EH (cell line): ENCODE measurements at places on chromosomes 4 and X.

- DNase-seq = no peak
Observed at GRCh38 chr4:3017504-3017903, 54.1 kb downstream of the GRK4 start.

DNA sequence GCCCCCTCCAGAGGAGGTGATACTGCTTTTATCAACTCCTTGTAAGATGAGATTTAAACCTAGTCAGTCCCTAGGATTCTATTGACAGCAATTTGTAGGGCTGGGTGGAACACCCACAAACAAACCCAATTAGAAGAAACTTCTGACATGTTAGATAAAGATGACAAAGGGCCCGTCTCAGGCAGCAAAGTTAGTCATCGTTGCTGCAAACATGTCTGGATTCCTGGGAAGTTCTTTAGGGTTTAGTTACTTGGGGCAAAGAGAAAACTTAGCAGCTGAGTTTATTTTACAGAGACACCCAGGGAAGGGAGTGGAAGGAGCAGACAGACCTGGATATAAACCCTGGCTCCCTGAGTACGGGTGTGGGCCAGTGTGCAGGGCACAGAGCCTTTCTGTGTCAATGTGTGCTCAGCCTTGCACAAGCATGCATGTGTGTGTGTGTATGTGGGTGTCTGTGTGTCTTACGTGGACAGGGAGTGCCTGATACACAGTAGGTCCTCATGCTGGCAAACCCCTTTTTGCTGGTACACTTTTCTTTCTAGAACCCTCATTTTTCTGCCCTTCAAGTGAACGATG, 130.0 kb upstream of the STX18 start:
- DNase-seq = peak; percentile 66

DNA sequence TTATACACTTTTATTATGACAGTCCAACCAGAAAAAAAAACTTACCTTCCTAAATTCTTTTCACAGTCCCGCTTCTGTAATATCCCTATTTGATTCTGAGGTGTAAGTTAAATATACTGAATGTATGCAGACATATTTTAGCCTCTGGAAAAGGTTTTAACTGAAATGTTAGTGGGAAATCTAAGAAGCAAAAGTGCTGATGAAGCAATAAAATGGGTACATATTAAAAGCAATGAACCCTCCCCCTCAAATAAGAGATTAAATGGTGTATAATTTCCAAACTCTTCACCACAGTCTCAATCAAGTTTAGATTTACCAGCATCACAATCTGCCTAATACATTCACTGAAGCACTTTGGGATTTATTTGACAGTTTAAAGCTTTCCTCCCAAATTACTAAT, 688.3 kb upstream of the DIAPH2 start:
- DNase-seq = no peak

DNA sequence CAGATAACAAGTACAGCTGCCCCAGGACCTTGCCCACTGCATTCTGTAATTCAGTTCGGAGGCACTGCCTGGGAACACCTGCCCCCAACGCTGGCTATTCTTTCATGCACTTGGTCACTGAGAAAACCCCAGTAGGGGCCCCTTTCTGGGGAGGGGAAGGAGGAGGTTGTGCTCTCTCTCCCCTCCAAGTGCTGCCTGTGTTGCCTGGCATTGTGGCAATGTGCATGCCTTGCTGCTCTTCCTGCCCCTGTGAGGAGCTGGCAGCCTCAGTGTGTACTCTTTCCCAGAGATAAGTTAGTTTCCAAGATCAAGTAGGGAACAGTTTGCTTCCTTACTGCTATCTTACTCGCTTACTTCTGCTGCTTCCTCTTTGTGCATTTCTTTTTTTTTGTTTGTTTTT, 90.8 kb downstream of the AASDH start:
- no peak for DNase-seq

- peak; percentile 63 for DNase-seq
Observed at GRCh38 chrX:71532078-71532752, 689 bp upstream of the OGT start.

DNA sequence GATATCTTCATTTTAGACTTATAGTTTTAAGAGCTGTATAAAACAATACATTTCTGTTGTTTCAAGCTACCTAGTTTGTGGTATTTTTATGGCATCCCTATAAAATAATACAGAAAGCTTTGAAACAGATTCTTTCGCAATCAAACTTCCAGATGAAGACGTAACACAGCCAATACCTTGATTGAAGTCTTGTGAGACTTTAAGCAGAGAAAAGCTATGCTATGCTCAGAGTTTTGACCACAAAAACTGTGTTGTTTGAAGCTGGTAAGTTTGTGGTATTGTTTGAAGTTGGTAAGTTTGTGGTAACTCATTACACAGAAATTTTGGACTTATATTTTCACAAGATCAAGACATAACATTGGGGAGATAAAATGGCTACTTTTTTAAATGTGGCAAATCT, 201.8 kb upstream of the UGT8 start:
- DNase-seq = no peak

- no peak for DNase-seq
Observed at GRCh38 chr4:53018471-53018870, 156.4 kb downstream of the RASL11B start.

GRCh38 chr4:187814737-187815465, 180.7 kb upstream of the ZFP42 start:
- DNase-seq = no peak

GRCh38 chr4:97317671-97318070, 825.6 kb downstream of the STPG2 start:
- DNase-seq = no peak

DNA sequence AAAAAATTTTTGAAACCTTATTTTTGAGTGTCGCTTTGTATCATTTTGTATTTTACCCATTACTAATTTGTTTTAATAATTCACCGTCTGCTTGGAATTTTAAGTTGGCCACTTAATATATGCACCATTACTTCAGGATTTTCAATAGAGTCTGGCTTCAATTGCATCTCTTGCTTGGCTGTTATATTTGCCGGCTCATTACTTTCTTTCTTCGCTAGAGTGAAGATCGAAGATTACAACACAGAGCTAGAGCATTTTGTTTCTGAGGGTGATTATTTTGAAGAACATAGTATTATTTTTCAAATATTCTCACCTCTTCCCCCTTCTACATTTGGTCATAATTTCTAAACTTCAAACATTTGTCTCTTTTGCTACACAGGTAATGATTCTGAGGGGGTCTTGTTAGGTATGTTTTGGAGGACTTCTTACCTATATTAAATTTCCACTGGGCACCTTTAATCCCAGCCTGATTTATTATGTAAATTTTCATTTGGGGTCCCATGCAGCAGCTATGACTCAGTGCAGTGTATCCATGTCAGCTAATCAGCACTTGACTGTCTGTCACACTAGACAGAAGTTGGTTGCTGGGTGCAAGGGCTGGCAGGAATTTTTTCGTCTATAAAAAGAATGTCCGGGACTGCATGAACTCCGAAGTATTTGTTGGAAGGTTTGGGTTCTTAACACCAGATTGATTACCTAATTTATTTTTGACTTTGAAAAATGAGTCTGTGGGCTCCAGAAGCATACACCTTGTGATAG, 18.6 kb downstream of the TBC1D1 start:
- DNase-seq = no peak

DNA sequence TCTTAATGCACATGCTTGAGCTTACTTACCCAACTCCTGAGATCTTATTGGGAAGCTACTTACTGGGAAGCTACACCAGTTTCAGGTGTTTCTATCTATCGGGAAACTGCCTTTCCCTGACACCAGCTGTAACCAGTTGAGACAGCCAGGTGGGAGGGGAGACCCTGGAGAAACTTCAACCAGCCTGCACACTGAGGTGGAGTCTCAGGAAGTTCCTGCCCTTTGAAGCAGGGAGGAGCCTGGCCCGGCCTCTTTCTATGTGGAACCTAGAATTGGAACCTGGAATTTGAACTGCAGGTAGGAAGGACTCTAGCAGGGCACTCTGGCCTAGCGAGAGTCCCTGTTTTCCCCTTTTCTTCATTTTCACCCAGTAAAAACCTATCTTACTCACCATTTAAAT, 425.8 kb upstream of the PABPC4L start:
- DNase-seq = no peak

DNA sequence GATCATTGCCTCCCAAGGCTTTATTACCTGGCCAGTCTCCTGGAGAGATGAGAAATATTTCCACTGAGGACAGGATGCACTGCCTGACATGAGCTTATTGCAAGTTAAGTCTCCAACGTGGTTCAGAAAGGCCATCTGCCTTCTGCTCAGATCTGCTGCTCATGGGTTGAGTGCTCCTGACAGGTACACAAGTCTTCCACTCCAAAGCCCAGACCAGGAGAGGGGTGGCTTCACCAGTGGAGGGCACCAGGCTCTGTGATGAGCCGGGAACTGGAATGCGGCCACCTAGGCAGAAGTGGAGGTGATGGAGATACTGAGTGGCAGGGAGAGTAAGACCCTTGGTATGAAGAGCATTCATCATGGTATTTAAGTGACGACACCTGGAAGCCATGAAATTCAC, 79.5 kb upstream of the IRF2 start:
- no peak for DNase-seq

- DNase-seq = no peak
Observed at GRCh38 chr4:160831165-160831922, 1332.5 kb downstream of the FSTL5 start.

DNA sequence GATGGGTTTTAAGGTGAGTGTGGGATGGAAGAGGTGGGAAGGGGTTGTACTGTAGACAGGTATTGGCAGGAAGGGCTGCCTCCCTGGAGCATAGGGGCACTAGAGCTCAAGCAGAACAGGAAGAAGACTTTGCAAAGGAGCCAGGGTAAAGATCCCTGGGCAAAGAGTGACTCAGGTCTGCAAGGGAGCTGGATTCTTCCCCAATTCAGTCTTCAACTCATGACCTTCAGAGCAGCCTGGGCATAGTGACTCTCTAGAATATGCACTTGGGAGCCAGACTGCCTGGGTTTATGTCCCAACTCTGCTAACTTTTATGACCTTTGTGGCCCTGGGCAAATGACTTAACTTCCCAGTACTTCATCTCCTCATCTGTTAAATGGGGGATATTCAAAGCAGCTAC, 4.0 kb downstream of the LONRF3 start:
- DNase-seq = no peak

- DNase-seq = no peak
Observed at GRCh38 chrX:124333862-124334261, 1.4 kb downstream of the TEX13D start.

GRCh38 chrX:149962859-149963757, 24.8 kb upstream of the EOLA2 start:
- DNase-seq = peak; percentile 74

GRCh38 chr4:8888856-8889255, 17.2 kb upstream of the HMX1 start:
- DNase-seq = no peak

DNA sequence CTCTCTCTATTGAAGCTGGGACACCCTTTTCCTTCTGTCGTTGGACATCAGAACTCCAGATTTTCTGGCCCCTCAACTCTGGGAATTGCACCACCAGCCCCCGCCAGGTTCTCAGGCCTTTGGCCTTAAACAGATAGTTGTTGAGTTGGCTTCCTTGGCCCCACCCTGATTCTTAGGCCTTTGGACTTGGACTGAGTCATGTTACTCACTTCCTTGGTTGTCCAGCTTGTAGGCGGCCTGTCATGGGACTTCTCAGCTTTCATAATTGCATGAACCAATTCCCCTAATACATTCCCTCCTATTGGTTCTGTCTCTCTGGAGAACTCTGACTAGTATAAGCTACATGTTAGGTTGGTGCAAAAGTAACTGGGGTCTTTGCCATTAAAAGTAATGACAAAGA, 195.7 kb downstream of the GPAT3 start:
- peak; percentile 19 for DNase-seq

DNA sequence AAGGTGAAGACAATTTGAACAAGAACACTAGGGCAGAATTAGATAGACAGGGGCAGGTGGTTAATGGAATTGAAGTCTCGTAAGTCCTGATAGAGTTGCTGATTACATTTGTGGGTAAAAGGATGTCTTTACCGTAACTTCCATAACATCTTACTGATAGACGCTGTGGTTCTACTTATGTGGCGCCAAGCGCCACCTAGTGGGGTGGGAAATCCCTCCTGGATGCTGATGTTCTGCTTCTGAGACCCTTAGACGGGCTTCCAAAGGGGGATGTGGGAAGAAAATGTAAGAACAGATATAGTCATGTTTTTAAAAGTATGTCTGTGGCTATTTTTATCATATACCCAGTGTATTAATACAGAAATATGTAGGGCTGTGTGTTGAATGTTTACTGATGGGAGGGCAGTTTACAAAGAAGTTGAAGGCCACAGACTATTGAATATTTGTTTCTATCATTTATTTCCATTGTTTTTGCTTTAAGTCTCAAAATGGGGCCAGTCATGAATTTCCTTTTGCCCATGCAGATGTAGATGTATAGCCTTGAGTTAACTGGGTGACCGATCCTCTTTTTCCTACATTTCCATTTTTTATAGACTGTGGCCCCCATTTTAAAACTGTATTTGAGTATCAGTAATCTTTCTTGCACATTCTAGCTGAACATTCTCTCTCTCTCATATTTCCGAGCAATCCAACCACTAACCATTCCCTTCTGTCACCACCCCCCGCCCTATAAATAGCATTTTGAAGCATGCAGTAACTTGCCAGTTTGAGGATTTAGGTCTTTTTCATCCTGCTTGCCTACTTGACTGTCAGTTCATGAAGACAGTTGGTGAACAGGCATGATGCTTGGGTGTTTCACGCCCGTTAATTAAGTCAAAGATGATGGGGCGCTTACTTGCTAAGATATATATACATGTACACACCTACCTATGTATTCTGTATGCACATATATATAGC, 12.1 kb upstream of the TLR8 start:
- DNase-seq = peak; percentile 36

DNA sequence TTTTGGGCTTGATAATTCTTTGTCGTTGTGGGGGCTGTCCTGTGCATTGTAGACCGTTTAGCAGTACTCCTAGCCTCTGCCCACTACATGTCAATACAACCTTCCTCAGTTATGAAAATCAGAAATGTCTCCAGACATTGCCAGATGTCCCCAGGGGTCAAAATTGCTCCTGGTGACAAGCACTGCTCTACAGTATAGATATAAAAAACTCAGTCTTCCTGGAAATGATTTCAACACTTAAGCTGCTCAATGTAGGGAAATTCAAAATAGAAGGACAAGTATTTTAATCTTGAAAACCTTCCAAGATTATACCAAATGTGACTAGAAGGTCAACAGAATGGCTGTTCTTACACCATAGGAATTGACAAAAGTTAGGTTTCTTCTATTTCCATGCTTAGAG, 288.7 kb upstream of the MAGEB2 start:
- DNase-seq = peak; percentile 2

DNA sequence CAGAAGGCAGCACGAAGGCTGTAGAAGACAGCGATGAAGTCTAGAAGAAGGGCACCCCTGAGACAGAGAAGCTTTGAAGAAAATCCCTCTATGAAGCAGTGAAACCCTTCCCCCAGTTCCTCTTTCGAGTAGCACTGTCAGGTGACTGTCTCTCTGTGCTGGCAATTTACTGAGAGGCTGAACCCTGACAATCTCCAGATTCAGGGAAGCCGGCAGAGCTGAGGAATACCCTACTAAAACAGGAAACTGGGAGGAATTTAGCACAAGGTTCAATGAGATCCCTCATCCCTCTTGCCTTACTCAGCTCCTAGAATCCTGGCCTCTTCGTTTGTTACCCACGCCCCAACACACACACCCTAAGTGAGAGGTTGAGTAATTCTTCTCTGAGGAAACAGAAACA, 239.7 kb upstream of the NOCT start:
- peak; percentile 2 for DNase-seq

GRCh38 chrX:134758652-134759051, 100.4 kb upstream of the PLAC1 start:
- DNase-seq = no peak
